Stimulated activated CD4-positive, alpha-beta T cell treated with anti-CD3 and anti-CD28 coated beads, Interleukin-15, amount 100 ng/mL, for 1 hour (primary cell): ENCODE measurements at places on chromosomes 1 and 21.

DNA sequence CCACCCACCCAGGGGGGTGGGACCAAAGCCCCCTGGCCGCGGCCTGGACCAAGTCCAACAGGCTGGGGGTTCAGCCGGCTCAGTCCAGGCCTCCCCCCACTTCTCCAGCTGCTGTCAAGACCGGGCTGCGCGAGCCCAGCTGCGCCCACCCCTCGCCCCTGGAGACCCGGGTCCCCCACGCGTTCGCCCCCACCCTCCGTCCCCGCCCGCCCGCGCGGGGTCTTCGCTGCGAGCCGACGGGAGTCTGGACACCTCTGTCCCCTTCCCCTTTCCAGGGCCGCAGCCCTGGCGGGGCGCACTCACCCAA lies 253 bp downstream of the RAP1GAP start:
- no peak for DNase-seq

GRCh38 chr1:23628951-23629387 lies 62.6 kb upstream of the RPL11 start:
- no peak for DNase-seq

- DNase-seq, result no peak
These were observed 101.7 kb downstream of the OLFML2B start for GRCh38 chr1:161921990-161922389.

GRCh38 chr1:110383251-110383990 lies 7.4 kb downstream of the SLC16A4 start:
- DNase-seq, result no peak

GRCh38 chr1:55584526-55585401 lies 369.6 kb upstream of the USP24 start:
- DNase-seq, result no peak

DNA sequence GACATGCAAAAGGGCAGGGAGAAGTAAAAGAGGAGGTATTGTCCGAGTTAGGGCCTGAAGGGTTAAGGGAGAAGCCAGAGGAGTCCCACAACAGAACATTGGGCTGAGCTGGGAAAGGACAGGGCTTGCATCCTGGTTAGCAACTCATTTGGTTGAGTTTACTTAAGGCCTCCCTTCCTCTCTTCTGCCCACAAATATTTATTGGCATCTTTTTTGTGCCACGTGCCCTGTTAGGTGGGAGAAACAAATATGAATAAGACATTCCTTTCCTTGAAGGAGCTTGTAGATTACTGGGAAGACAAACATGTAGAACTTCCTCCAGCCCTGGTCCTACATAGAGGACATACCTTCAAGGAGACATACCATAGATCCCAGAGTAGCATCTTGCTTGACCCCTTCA lies 53.0 kb upstream of the PRELP start:
- DNase-seq, result no peak

GRCh38 chr21:14084701-14085100 lies 126.1 kb downstream of the LIPI start:
- no peak for DNase-seq

- DNase-seq, result no peak
These were observed 27.3 kb upstream of the GOLT1A start for GRCh38 chr1:204241050-204241449.
